Stimulated activated CD8-positive, alpha-beta memory T cell treated with anti-CD3 and anti-CD28 coated beads, Interleukin-4, amount 100 ng/mL, for 4 hours (primary cell): ENCODE measurements at places on chromosomes 3 and 15.

- DNase-seq: no peak
Observed at GRCh38 chr3:84245789-84246188, 713.0 kb upstream of the CADM2 start.

- no peak for DNase-seq
Observed at GRCh38 chr3:184470551-184470950, 90.7 kb downstream of the CHRD start.

- DNase-seq: no peak
Observed at GRCh38 chr15:90986790-90987507, 7.4 kb downstream of the PRC1 start.

DNA sequence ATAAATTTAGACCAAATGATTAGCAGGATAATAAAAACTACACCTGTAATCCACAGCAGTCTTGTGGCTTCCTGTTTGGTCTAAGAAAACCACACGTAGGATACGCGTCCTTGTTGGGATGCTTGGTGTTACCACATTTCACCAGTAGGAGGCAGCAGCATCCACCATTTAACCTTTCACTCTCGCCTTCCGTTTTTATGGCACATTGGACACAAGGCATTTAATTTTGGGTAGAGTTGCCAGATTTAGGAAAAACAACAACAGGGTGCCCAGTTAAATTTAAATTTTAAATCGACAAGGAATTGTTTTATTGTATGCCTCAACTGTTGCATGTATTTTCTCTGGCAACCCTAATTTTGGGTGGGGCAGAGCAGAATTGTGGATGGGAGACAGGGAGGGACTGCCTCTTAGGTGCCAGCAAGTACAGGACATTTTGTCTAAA lies 6.3 kb downstream of the LRRC31 start:
- no peak for DNase-seq

GRCh38 chr3:7272203-7272602 lies 411.3 kb downstream of the GRM7 start:
- DNase-seq: no peak

DNA sequence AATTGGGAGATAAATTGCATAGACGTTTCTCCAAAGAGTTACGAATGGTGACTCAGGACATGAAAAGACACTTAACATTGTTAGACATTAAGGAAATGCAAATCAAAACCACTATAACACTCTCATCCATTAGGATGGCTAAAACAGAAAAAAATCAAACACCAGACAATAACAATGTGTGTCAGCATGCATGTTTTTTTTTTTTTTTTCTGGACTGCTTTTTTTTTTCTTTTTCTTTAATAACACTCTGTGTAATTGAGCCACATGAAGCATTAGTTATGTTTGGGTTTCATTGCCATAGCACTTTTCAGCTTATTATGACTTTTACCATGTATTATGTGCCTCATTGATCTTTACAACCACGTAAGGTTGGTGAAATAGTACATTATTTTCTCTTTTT lies 95.0 kb downstream of the NFKBIZ start:
- DNase-seq: no peak

- DNase-seq: no peak
Observed at GRCh38 chr3:160400030-160400701, 716 bp downstream of the SMC4 start.

- no peak for DNase-seq
Observed at GRCh38 chr3:17412950-17413530, 329.4 kb downstream of the TBC1D5 start.

- DNase-seq: no peak
Observed at GRCh38 chr15:29862271-29862670, 40.0 kb upstream of the TJP1 start.

GRCh38 chr3:133542871-133543270 lies 30.6 kb upstream of the CDV3 start:
- DNase-seq: no peak

GRCh38 chr15:69518806-69519205 lies 66.2 kb downstream of the RPLP1 start:
- no peak for DNase-seq

- DNase-seq: peak; percentile 33
Observed at GRCh38 chr3:10224794-10225665, 23.2 kb upstream of the TATDN2 start.

- no peak for DNase-seq
Observed at GRCh38 chr15:64858021-64858575, 16.4 kb downstream of the PLEKHO2 start.

DNA sequence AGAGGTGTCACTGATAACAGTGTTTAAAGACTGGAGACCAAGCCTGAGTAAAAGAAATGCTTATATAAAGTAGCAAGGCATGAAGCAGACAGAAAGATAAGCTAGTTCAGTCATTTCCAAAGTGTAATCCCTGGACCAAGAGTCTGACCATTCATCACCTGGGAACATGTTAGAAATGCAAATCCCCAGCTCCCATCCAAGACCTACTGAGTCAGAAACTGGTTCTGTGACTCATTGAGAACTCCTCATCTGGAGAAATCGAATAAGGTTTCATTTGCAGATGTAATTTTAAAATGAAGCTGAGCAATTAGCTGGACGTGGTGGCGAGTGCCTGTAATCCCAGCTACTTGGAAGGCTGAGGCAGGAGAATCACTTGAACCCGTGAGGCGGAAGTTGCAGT lies 473.9 kb upstream of the UBE2E2 start:
- no peak for DNase-seq
